ENCODE measurements at places on chromosomes 5 and 9. TPM values are rescaled to one million over a fixed set of nuclear protein-coding genes. Genes with fewer than 3 reads are reported as not detected.
A peak's percentile ranks its signal among the peaks of the same experiment; 100 is the strongest.

- DNase-seq: no peak
Measured at GRCh38 chr5:34484216-34484920, 171.8 kb upstream of the RAI14 start.

Gene WNT8A
- total RNA-seq: not detected

DNA sequence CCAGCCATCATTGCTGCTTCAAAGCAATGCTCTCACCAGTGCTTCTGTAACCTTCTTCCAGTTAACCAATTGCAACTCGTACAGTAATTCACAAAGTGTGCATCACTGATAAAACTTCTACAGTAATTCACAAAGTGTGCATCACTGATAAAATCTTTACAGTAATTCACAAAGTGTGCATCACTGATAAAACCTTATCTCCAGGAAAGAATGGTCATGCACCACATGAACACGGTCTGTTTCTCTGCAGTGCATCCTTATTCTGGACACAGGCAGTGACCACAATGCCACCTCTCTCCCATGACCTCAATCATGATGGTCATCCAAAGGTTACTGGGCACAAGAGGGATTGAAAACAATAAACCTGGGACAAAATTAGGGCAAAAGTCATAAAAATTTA is 153.6 kb downstream of the TSSK1B start:
- no peak for DNase-seq

Gene PAPPA
- total RNA-seq: not detected

DNA sequence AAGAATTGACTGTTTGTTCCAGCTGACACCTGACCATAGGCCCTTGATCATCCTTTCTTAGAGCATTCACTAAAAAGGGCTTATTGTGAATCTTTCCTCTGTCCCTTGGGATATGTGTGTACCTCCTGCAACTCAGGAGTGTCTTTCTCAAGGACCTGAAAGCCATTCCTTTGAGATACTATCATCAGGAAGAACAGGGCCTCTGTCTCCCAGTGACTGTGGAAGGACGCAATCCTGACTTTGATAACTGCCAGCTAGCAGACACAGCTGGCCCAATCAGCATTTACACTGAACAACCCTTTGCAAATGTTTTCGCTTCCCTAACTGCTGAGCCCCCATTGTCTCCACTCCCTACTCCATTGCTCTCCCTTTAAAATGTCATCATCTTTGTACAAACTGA is 144.4 kb downstream of the RMI1 start:
- no peak for DNase-seq

Gene CDC20B
- total RNA-seq: not detected

Gene TUBB4B
- total RNA-seq: 599 TPM

GRCh38 chr9:70117835-70118319 is 74.2 kb downstream of the MAMDC2 start:
- peak; percentile 46 for DNase-seq

GRCh38 chr9:17742067-17742466 is 163.2 kb downstream of the SH3GL2 start:
- peak; percentile 61 for DNase-seq

DNA sequence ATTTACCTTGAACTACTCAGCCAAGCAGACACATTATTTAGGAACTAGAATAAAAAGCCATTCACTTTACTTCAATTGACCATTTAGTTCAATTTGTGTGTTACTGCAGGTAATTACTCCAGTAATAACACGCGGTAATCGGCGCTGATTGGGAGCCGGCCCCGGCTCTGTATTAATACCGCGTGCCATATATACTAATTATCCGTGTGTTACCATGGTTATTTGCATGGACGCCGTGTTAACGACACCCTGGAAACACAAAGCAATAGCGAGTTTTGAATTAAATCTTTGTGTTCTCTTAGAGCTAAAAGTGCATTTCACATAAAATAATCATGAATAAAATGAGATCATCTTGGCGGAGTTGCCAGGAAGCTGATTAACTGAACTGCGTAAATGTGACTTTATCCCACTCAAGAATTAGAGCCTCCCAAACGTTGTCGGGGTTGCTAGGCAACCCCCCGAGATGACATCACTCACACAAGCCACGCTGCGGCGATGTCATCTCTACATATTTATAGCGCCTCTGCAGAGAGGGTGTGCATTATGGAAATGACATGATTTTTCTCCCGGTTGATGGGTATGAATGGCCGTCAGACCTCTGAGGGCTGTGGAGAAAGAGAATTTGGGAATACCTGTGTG is 41.4 kb upstream of the RNU6ATAC start:
- DNase-seq: no peak

GRCh38 chr5:10457682-10458574 is 16.2 kb downstream of the ROPN1L start:
- peak; percentile 64 for DNase-seq

Gene TICAM2
- 5.0 TPM for total RNA-seq

- no peak for DNase-seq
Measured at GRCh38 chr9:87686520-87687090, 39.3 kb upstream of the CTSL start.

GRCh38 chr5:103411711-103412110 is 150.9 kb downstream of the NUDT12 start:
- DNase-seq: no peak

GRCh38 chr9:77019236-77019925 is at the start of gene FOXB2:
Gene FOXB2, plus strand, starts transcription at chr9:77019655. Its CDS starts 0 bp downstream, at chr9:77019655.
- DNase-seq: no peak

Gene DDX4
- total RNA-seq: not detected

GRCh38 chr9:101427358-101427757 is 8.2 kb downstream of the ALDOB start:
- no peak for DNase-seq

Gene GALNT12
- total RNA-seq: 24.8 TPM

Gene FRMD3
- total RNA-seq: 6.0 TPM

Gene HTR1A
- not detected for total RNA-seq

Gene OR13J1
- total RNA-seq: not detected

- DNase-seq: no peak
Measured at GRCh38 chr5:40356248-40356647, 323.5 kb upstream of the PTGER4 start.

Measured in PC-3 (cell line).